ENCODE measurements at places on chromosomes 7 and 10. TPM values are rescaled to one million over a fixed set of nuclear protein-coding genes. Genes with fewer than 3 reads are reported as not detected.

The AKR1C8 gene
- total RNA-seq: not detected

The CPXM2 gene
- total RNA-seq: 18.9 TPM

The OPALIN gene
- not detected for total RNA-seq

GRCh38 chr10:27568196-27569175 is 64.4 kb downstream of the RAB18 start:
- H3K4me3 ChIP-seq: no peak overlapping the region
- H3K27ac ChIP-seq: no peak overlapping the region
- DNase-seq: no peak
- no peaks in the 10 kb centered on the region for H3K27me3 ChIP-seq
- H3K36me3 ChIP-seq: no peaks in the 10 kb centered on the region
